ENCODE measurements at places on chromosomes 2 and 18.
A peak's percentile ranks its signal among the peaks of the same experiment; 100 is the strongest.

GRCh38 chr2:115160531-115161080, 718.2 kb downstream of the DPP10 start:
- no peaks in the 10 kb centered on the region for H3K4me1 ChIP-seq
- no peaks in the 10 kb centered on the region for H3K36me3 ChIP-seq
- H3K27ac ChIP-seq: no peak overlapping the region
- no peak for DNase-seq
- H3K27me3 ChIP-seq: peaks cover 25% of the 10 kb centered on the region

- no peaks in the 10 kb centered on the region for H3K36me3 ChIP-seq
- no peak for DNase-seq
- H3K27ac ChIP-seq: no peak overlapping the region
- H3K4me3 ChIP-seq: no peak overlapping the region
- H3K27me3 ChIP-seq: no peaks in the 10 kb centered on the region
- no peaks in the 10 kb centered on the region for H3K4me1 ChIP-seq
Measured at GRCh38 chr2:223100061-223100511, 48.1 kb downstream of the KCNE4 start.

GRCh38 chr2:30144260-30144659, 2.5 kb upstream of the YPEL5 start:
- no peak overlapping the region for H3K4me3 ChIP-seq
- no peak for DNase-seq
- H3K36me3 ChIP-seq: peaks cover 2% of the 10 kb centered on the region
- no peak overlapping the region for H3K27ac ChIP-seq
- peaks cover 23% of the 10 kb centered on the region for H3K4me1 ChIP-seq

- no peak overlapping the region for H3K27ac ChIP-seq
- H3K4me1 ChIP-seq: no peaks in the 10 kb centered on the region
- no peak overlapping the region for H3K4me3 ChIP-seq
Measured at GRCh38 chr2:232949016-232949415, 64.0 kb downstream of the NGEF start.

- no peak overlapping the region for H3K4me3 ChIP-seq
- no peak for DNase-seq
- no peak overlapping the region for H3K27ac ChIP-seq
- peaks cover 20% of the 10 kb centered on the region for H3K4me1 ChIP-seq
Measured at GRCh38 chr2:68659081-68659480, 15.7 kb downstream of the PROKR1 start.

GRCh38 chr2:168727904-168728470, 74.5 kb upstream of the NOSTRIN start:
- H3K36me3 ChIP-seq: peaks cover 5% of the 10 kb centered on the region
- no peak overlapping the region for H3K27ac ChIP-seq
- H3K4me3 ChIP-seq: no peak overlapping the region
- no peaks in the 10 kb centered on the region for H3K27me3 ChIP-seq

- peaks cover 68% of the 10 kb centered on the region for H3K36me3 ChIP-seq
- peak overlapping the region; percentile 65 for H3K4me3 ChIP-seq
- peak overlapping the region; percentile 65 for H3K27ac ChIP-seq
- H3K4me1 ChIP-seq: peaks cover 84% of the 10 kb centered on the region
Measured at GRCh38 chr18:77108001-77108692, 24.4 kb downstream of the MBP start.

DNA sequence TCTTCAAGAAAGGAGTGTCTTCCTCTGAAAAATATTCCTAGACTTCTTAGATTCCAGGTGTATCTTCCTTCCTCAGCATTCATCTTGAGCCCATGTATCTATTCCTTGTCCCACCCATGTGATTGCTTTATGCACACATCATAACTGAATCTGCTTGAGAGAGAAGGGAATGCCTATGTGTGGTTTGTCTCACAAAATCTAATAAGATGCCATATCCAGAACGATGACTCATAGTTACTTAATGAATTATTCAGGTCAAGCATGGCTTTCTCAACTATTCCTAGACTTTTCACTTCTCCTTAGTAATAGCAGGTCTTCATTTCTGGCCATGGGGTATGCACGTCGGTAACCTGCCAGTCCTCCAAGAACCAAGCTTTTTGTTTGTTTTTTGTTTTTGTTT, 121.8 kb downstream of the SETBP1 start:
- H3K27ac ChIP-seq: no peak overlapping the region
- peaks cover 61% of the 10 kb centered on the region for H3K4me1 ChIP-seq
- H3K27me3 ChIP-seq: no peaks in the 10 kb centered on the region
- H3K36me3 ChIP-seq: peaks cover 18% of the 10 kb centered on the region
- DNase-seq: no peak

GRCh38 chr2:230018153-230018552, 50.6 kb downstream of the SLC16A14 start:
- H3K4me3 ChIP-seq: no peak overlapping the region
- no peak for DNase-seq
- H3K27ac ChIP-seq: no peak overlapping the region

DNA sequence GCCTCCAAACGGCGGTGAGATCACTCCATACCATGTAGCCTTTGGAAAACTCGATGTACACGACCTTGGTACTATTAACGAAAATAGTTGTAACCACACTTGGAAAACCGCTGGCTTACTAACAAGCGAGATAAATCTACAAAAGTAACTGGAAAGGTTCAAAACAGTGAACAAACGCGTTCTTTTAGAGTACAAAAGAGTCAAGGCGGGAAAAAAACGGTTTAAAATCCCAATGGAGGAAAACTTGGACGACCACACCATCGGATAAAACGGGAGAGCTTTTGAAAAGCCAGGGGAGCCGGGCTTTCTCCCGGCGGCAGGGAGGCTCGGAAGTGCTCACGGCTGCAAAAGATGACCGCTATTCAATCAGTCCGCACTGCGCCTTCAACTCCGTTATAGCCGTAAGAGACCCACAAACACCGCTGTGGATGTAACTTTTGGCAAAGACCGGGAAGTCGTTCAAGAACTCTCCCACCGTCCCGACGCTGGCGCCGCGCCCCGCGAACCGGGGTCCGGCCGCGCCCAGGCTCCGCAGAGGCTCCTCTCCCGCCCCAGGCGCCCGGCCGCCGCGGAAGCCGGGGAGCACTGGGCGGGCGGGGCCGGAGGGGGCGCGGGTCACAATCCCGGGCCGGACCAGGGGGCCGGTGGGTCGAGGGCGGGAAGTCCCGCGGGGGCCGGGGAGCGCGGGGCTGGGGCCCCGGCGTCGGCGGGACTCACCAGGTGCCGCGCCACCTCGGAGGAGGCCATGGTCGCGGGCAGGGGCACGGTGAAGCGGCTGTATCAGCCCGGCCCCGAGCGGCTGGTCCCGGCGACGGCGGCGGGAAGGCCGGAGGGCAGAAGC, 465 bp downstream of the SEPTIN10 start:
- H3K36me3 ChIP-seq: peaks cover 2% of the 10 kb centered on the region
- no peak overlapping the region for H3K27ac ChIP-seq
- no peak for DNase-seq
- peaks cover 11% of the 10 kb centered on the region for H3K4me1 ChIP-seq
